ENCODE measurements at places on chromosomes 3 and 15.

- DNase-seq = no peak
These were observed 2.9 kb downstream of the PLEKHO2 start for GRCh38 chr15:64844576-64845145.

DNA sequence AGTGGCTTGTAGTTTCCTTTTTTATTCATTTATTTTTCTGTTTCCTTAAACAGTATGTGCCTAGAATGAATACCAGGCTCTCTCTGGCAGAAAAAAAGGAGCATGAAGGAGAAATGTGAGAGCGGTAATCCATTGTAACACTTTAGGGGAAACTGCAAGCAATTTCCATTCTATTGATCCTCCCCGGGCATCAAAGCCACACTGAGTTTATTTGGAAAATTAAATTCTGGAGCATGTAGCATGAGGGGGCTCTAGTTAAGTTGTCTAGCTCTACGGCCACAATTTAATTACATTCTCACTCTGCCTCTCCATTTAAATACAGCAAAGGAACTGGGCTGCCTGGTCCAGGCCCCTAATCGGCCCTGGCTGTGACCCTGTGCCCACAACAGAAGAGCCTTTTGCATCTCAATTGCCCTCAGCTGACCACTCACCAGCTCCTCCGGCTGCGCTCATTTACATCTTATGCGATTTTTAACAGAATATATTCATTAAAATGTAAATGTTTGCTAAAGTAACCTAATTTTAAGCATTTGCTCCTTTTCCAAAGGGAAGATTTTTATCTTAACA lies 72.9 kb downstream of the MEGF11 start:
- DNase-seq = no peak

DNA sequence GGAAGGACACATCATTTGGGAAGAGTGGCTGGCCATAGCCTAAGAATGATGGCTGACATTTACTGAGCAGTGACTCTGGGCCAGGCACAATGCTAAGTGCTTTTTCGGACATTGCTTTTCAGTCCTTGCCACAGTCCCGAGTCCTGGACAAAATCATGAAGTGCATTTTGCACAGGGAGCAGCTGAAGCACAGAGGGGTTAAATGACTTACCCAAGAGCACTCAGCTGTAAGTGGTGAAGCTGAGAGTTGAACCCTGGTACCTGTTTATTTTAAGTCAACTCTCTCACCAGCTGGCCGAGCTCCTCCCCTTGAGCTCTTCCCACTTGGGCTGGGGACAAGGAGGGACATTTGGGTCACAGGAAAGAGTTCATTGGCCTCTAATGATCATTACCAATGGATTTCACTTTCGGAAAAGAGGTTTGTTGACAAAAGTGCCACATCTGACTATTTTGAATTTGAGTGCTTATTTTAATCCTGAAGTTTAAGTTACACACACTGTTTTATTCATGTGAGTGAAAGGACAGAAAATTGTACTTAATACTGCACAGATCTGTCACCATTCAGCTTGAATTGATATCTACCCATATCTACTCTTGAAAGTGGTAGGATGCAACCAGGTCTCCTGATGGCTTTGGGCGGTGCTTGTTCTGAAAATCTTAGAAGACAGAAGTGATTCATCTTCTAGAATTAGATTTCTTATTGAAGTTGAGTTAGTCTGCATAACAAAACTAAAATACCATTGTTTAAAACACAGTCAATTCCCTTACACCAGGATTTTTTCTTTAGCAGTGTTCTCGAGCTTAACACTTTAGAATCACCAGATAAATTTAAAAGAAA lies 368.7 kb upstream of the PROK2 start:
- no peak for DNase-seq

DNA sequence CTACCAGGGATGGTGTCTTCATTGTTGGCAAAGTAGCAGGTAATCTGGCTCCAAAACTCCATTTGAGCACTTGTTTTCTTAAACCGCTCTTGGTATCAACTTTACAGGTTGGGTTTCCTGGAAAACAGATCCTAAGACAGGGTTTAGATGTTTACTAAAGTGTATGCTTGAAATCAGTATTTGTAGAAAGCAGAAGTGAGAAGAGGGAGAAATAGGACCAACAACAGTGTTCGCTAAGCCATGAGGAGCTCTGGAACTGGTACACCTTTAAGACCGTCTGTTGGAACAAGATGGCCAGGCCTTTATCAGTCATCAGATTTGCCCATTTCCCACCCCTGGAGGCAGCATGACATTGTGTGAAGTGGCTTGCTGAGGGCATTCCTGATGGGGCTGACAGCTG lies 171.0 kb upstream of the COL8A1 start:
- DNase-seq = no peak

GRCh38 chr3:196645096-196645495 lies 5.6 kb downstream of the NRROS start:
- DNase-seq = no peak

- peak; percentile 87 for DNase-seq
These were observed 103.9 kb downstream of the RARB start for GRCh38 chr3:25531971-25532370.

DNA sequence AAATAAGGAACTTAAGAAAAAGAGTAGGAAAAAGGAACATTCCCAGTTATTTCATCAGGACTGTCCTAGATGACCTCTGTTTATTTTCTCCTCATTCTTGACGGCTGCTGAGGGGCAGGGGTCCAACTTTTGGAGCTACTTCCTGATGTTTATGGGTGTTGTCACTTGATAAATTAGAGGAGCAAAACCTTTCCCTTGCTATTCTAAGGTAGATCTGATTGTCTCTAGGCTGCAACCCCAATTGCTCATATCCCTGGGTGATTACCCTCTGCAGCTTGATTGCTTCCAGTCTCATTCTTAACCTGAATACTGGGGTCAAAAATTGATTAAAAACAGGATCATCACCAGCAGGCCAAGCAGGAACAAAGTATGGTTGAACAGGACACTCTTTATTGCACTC lies 311.0 kb upstream of the NDN start:
- DNase-seq = no peak

GRCh38 chr15:65300924-65301441 lies 3.5 kb upstream of the RNU5B-1 start:
- no peak for DNase-seq

- DNase-seq = no peak
These were observed 106.8 kb upstream of the IL12A start for GRCh38 chr3:159881828-159882309.

DNA sequence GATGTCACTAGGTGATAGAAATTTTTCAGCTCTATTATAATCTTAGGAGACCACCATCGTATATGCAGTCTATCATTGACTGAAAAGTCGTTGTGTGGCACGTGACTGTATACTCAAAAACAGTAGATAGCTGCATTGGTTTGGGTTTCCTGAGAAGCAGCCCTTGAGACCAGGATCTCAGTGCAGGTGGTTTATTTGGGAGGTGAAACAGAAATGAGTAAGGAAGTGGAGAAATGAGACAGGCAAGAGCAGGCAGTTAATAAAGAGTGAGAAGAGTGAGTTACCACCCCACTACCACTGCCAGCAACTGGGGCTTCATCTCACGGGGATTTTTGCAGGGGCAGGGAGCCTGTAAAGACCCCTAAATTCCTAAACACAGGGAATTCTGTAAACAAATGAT lies 221.0 kb downstream of the SHQ1 start:
- no peak for DNase-seq

DNA sequence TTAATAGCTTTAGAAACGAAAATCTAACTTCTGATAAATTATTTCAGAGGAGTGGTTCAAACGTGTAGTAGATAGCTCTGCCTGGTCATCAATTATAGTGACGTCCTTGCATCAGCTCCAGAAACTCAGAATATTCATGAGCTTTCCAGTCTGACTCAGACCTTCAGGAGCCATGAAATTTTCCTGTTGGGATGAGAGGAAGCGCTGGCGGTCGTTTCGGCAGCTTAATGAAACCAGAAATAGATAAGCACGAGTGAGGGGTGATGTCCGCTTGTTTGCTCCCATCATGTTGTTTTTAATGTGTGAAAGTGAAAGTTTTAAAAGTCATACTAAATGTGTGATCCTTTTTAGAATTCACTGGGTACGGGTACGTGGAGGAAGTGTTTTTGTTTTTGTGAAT lies 141.1 kb downstream of the PGPEP1L start:
- DNase-seq = peak; percentile 87

DNA sequence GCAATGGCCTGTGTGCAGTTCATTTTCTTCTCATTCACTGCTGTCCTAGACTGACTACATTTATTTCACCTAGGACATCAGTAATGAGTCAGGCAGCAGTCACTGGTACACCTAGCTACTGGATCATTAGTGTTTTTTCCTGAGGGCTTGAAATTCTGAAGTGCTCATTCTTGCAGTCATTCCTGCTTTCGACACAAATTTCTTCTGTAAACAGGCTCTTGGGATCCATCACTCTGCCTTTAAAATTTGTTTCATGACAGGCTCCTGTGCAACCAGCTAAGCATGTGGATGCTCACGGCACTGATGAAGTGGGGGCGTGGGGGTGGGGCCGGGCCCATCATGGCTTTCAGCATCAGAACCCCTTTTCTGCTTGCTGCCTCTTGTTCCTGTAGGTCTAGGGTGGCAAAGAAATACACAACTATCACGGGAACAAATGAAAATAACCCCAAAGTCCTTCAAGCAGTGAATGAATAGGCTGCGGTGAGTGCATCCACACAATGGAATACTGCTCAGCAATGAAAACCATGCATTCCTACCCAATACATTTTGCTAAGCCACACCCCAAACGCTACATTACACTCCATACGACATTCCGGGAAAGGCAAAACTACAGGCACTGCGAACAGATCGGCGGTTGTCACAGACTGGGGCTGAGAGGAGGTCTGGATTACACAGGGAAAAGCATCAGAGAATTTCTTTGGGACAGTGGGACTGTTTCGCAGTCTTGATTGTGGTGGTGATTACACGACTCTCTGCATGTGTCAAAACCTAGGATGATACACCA lies 9.3 kb upstream of the MELTF start:
- DNase-seq = no peak

GRCh38 chr3:65886391-65886790 lies 152.3 kb downstream of the MAGI1 start:
- DNase-seq = no peak

- DNase-seq = peak; percentile 79
These were observed 133.7 kb downstream of the FOXB1 start for GRCh38 chr15:60137711-60138396.

DNA sequence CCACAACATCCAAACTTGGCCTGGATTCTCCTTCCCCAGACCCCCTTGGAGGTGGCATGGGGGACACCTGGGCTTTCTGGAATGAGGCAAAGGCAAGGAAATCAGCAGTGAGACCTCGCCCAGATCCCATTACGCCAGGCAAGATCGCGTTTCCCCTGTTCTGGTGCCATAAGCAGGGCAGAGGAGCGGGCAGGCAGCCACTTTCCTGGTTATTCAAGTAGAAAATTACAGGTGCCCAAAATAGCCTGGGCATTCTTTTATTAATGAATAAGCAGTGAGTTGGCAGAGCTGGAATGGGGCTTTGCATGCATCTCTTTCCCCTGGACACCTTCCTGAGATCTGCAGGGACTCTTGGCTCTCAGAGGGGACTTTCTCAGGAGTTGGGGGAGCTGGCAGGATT lies 31.5 kb upstream of the FAM107A start:
- no peak for DNase-seq

DNA sequence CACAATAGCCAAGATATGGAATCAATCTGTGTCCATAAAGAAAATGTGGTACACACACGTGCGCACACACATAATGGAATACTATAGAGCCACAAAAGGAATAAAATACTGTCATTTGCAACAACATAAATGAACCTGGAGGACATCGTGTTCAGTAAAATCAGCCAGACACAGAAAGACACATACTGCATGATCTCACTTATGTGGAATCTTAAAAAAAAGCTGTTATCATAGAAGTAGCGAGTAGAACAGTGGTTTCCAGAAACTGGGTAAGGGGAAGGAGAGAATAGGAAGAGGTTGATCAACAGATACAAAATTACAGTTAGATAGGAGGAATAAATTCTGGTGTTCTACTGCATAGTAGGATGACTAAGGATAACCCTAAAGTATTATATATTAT lies 11.1 kb downstream of the ATOSA start:
- no peak for DNase-seq

GRCh38 chr15:33908406-33908805 lies 59.9 kb upstream of the CHRM5 start:
- peak; percentile 35 for DNase-seq

- peak; percentile 38 for DNase-seq
These were observed 14.5 kb downstream of the CSRNP1 start for GRCh38 chr3:39138804-39139415.
